ENCODE measurements at places on chromosomes 2 and 18. TPM values are rescaled to one million over a fixed set of nuclear protein-coding genes. Genes with fewer than 3 reads are reported as not detected.

RNMT gene
- 28.0 TPM for total RNA-seq

SMCHD1 gene
- total RNA-seq: 174 TPM

GRCh38 chr2:119259296-119259860 lies 35.7 kb downstream of the STEAP3 start:
- DNase-seq: peak; percentile 4
- H3K36me3 ChIP-seq: no peaks in the 10 kb centered on the region
- H3K4me3 ChIP-seq: no peak overlapping the region
- H3K4me1 ChIP-seq: no peaks in the 10 kb centered on the region
- H3K27me3 ChIP-seq: no peaks in the 10 kb centered on the region

GRCh38 chr2:12326449-12327190 lies 390.1 kb upstream of the TRIB2 start:
- H3K27ac ChIP-seq: no peak overlapping the region
- H3K27me3 ChIP-seq: peaks cover 2% of the 10 kb centered on the region
- H3K4me3 ChIP-seq: no peak overlapping the region

- DNase-seq: no peak
- H3K36me3 ChIP-seq: peaks cover 37% of the 10 kb centered on the region
- no peak overlapping the region for H3K4me3 ChIP-seq
- peaks cover 20% of the 10 kb centered on the region for H3K4me1 ChIP-seq
Measured at GRCh38 chr2:143584936-143585335, 455.7 kb downstream of the ARHGAP15 start.

Data from activated CD8-positive, alpha-beta memory T cell treated with anti-CD3 and anti-CD28 coated beads, Interleukin-2, amount 10 ng/mL, durations not matched to agents 7 days and 5 days (primary cell).